Eye (tissue), 1 donor: ENCODE measurements at places on chromosomes 6 and 20.

GRCh38 chr6:441126-441920 is 49.8 kb downstream of the IRF4 start:
- no peak for DNase-seq

DNA sequence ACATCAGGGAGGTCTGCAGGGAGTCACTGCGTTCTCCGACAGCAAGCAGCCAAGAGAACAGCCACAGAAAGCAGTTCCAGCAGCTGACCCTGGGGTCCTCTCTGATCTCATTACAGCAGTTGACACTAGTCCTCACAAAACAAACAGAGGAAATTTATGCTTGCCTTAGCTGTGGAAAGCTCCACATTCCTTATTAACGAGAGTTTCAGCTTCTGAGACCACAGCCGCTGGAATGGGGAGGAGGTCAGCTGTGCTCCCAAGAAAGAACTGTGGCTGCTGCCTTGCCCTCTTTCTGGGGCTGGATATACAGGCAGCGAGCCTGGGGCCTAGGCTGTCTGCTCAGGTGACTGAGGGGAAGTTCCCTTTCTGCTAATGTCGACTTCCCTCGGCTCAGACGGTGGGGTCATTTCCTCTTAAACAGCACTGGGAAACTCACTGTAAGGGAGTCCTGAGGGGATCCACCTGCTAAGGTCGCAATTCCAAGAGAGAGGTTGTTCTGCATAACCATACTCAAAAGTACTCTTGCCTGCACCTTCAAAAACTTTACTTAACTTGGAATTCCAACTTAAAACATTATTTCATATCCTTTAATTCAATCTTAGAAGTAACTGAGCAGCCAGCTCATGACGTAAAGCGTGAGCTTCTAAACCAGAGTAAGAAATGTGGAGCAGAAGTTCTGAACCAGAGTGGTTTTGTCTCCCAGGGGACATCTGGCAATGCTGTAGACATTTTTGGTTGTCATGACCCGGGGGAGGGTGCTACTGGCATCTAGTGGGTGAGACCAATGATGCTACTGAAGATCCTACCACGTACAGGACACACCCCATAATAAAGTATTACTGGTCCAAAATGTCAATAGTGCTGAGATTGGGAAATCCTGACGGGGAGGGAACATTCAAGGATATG is 80.3 kb downstream of the BACH2 start:
- DNase-seq = peak; percentile 82

GRCh38 chr6:35213824-35214756 is at the start of gene SCUBE3:
SCUBE3 (plus strand) TSS chr6:35213956; CDS start chr6:35214419, 463 bp downstream.
- peak; percentile 92 for DNase-seq

DNA sequence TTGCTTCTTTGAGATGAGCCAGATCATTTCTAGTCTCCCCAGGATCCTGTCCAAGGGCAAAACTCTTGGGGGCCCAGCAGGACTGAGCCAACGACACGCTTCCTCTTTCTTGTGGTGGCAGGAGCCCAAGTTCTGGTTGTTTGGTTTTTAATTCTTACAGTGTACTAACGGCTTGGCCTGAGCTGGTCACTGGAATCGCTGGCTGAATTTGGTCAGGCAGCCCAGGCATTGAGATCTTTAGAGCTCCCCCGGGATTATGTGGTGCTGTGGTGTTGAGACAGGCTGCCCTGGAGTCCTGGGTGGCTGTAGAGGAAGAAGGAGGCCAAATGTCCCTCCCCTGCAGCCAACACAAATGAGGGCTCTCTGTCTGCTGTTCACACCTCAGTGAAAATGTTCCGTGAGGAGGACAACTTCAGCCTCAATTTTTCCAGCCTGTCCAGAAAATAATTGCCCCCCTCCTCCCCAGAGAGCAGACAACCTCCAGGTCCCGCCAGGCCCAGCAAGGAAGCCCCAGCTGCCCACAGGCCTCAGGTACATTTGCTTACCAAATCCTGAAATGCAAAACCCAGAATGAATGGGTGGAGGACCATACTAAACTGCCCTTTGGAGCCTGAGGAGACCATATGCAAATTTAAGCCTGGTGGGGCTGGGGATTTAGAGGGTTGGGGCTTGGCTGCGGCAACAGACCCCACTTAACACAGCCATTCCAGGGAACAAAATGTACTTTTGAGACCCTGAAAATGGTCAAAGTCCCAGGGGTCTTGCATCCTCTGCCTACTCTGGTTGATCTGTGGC is 23.6 kb downstream of the BNIP5 start:
- no peak for DNase-seq

DNA sequence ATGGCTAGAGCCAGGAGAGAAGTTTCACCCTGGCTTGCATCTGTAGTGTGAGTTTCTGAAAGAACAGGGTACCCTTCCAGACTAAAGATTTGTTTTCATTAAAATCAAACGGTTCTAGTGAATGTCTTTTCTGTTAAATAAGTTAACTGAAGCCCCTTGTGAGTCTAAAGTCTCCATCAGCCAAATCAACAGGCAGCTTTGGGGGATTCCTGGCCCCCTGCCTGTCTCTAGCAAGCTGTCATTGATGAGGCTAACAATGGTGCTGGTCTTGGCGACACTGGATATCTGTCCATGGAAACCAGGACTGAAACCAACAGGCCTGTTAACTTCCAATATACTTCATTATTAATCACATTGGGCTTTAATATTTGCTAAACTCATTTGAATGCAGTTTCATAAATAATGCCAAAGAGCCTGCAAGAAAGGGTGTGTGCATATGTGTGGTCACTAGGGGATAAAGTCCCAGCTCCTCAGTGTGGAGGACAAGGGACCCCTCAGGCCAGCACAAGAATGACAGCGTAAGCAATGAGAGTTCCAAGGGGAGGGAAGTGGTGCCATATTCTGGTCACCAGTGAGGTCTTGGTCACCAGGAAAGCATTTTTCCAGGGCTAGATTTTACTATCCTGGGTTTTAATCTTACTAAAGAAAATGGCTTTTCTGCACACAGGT is 9.1 kb upstream of the RNF182 start:
- no peak for DNase-seq

DNA sequence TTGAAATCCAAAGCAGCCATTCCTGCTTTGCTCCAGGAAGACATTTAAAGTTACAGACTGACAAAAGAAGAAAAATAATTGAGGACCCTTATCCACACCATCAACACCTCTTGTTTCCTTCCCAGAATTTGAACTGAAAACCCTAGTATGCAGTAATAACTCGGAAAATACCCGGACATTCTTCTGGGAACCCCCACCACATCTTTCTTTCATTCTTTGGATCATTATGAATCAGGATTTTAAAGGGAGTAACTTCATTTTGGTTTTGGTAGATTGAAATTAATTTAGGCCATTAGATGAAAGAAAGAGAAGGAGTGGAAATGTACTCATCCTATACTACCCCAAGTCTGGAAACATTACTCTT is 213.8 kb upstream of the MARCKS start:
- no peak for DNase-seq

DNA sequence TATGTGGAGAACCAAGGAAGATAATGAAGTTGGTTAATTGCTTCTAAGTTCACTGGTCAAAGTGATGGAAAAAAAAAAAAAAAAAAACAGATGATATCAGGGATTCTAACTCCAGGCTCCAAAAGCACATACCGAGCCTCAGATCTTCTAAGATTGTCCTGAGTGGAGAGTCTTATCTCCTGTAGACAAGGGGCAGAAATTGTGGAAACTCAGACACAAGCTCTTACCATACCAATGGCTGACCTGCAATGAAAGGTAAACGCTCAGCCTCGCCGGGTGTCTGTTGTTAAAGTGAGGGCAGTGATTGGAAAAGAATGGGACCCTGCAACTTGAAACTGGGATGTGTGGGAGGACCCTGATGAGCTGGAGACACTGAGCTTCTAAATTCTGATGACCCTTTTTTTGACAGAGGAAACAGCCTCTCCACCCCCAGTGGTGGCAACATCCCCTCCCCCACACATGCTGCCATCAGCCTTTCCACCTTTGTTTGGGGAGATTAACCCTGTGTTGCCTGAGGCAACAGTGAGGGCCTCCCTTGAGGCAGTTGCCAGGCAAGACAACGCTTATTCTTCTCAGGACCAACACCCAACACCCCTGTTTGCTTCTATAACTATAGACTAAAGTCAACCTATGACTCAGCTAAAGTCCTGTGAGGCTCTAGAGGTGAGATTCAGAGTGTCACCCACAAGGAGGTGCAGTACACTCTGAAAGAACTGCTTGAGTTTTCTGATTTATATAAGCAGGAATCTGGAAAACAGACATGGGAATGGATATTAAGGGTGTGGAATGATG is 154.0 kb downstream of the THBS2 start:
- no peak for DNase-seq

DNA sequence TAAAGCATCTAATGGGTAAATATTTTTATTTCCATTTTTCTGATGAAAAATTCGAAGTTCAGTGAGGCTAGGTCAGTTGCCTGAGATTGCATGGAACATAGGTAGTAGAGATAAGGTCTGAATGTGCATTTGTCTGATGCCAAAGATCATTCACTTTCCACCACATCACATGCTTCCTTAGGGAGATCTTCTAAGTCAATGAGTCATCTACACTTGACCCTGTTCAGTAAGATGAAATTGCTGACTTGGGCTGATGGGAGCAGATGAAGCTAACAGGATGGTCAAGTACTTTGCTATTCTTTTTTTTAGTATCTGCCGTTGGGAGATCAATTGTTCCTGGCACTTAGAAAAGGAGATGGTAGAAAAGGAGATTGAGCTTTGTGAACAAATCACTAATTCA is 511.3 kb downstream of the PHF3 start:
- no peak for DNase-seq

- DNase-seq = peak; percentile 89
Observed at GRCh38 chr6:28634761-28635546, 109.3 kb downstream of the GPX5 start.

DNA sequence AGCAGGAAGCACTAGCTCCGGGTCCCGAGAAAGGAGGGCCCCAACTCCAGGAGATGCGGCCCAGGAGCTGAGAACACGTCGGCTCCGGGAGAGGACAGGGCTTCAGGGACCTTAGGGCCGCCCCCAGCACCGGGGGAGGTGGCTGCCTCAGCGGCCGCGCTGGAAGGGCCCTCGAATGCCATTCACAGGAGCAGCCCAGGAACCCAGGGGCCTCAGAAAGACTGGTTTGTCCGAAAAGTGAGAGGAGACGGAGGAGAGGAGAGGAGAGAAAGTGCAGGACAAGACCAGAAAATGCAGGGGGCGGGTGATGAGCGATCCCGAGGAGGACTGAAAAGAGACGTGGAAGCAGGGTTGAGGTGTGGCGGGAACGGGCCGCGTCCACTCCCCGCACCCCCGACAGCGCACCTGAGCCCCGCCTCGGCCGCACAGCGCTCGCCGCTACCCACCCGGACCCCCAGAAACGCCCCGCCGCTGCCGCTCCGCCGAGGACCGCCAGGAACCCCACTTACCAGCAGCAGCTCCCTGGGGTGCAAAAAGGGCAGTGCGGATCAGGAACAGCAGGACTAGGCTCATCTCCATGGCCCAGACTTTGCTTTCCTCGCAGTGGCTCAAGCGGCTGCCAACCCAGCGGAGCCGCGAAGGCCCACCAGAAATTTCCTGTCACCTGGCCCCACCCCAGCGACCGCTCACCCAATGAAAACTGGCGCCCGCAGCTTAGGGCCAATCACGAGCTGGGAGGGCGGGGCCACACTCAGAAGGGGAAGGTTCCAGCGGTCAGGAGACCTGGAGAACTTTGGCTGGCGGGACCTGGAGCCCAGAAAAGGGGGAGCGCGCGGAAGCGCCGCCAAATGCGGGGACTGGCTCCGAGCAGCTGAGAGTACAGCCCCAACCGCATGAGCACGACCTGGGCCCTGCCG is 25.4 kb downstream of the HLA-F start:
- peak; percentile 90 for DNase-seq

DNA sequence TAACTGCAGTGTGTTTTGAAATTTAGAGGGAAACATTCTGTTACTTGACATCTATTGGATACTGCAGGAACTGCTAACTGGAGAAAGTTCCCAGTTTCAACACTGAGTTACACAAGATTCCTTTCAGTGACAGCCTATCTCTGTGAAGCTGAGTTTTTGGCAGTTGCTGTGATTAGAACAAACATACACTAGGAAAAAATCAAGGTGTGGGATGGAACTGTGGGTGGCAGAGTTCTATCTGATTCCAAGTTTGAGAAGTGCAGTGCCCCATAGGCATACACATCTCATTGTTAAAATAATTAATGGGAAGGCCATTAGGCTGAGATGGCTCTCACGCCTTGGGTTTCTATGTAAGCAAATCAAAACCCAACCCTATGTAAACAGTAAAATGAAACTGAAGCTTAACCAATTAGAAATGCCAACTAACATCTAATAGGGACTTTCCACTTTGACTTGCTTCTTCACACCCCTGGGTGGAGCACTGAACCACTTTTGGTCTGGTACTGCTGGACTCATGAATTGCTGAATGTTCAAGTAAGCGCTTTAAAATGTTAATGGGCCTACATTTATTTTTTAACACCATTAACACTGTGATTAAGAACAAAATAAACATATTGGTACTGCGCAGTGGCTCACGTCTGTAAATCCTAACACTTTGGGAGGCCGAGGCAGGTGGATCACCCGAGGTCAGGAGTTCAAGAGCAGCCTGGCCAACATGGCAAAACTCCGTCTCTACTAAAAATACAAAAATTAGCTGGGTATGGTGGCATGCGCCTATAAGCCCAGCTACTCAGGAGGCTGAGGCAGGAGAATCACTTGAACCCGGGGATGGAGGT is 55.2 kb upstream of the TBC1D7 start:
- no peak for DNase-seq

- DNase-seq = peak; percentile 94
Observed at GRCh38 chr20:63434599-63435378, 37.7 kb downstream of the KCNQ2 start.

DNA sequence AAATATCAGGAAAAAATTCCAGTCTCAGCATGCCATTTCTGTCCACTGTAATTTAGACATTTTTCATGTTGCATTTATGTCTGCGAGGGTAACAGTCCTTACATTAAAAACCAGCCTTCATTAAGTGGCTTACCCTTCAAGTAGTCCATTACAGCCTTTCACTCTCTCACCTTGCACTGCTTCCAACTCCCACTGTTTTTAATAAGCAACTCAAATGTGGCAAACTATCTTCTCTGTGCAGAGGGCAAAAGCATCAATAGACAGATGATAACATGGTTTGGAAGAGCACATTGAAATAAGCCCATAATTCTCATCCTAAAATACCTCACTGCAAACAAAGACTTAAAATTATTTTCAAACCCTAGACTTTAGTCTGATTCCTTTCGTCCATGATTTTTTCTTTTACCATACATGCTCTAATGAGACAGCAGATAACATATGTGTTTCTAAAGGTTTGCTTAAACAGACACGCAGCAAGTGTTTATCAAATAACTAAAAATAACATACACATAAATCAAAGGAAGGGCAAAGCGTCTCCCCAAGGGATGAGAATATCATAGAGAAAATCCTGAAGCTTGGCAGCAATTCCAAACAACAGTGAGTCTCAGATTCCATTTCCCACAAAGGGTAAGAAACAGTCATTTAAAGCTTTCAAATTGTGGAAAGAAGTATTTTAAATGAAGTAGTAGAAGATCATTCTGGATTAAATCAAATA is 130.4 kb downstream of the PTPRK start:
- DNase-seq = no peak

GRCh38 chr6:56789879-56790278 is 147.2 kb upstream of the DST start:
- DNase-seq = no peak

GRCh38 chr6:107550906-107551305 is 61.0 kb downstream of the SOBP start:
- DNase-seq = no peak
